Lower leg skin (tissue), 4 donors: ENCODE measurements at places on chromosomes 2 and 18. TPM values are rescaled to one million over a fixed set of nuclear protein-coding genes. Genes with fewer than 3 reads are reported as not detected.
A peak's percentile ranks its signal among the peaks of the same experiment; 100 is the strongest.

NEU4 gene
- total RNA-seq: 0.15 TPM

REG3G gene
- total RNA-seq: not detected

TLX2 gene
- not detected for total RNA-seq

GPBAR1 gene
- 1.6 TPM for total RNA-seq

SKOR2 gene
- not detected for total RNA-seq

FSIP2 gene
- total RNA-seq: 0.42 TPM

KLHL30 gene
- total RNA-seq: 0.49 TPM

LTBP1 gene
- 3.8 TPM for total RNA-seq

CAPN13 gene
- 0.10 TPM for total RNA-seq

HOXD4 gene
- total RNA-seq: 2.2 TPM

GRCh38 chr2:141341444-141341843 lies 789.4 kb downstream of the LRP1B start:
- no peak for DNase-seq

GRCh38 chr2:105774781-105775337 lies 30.1 kb downstream of the NCK2 start:
- DNase-seq: no peak

- DNase-seq: no peak
These were observed 60.4 kb downstream of the ARL4C start for GRCh38 chr2:234436482-234436837.

DNA sequence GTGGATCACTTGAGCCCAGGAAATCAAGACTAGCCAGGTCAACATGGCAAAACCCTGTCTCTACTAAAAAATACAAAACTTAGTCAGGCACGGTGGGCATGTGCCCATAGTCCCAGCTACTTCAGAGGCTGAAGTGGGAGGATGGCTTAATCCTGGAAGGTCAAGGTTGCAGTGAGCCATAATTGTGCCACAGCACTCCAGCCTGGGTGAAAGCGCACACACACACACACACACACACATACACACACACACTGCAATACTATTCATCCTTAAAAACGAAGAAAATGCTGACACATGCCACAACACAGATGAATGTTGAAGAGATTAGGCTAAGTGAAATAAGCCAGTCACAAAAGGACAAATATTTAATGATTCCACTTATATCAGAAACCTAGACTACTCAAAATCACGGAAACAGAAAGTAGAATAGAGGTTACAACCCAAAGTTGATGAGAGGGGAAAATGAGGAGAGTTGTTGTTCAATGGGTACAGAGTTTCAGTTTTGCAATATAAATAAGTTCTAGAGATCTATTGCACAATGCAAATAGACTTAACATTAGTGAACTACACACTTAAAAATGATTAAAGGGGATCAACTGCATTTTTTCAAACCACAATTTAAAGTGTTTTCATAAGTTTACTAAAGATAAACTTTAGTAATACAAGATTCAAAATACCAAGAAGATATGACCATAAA lies 114.5 kb downstream of the USP34 start:
- no peak for DNase-seq

- DNase-seq: no peak
These were observed 154.5 kb downstream of the RPIA start for GRCh38 chr2:88845772-88846661.

GRCh38 chr18:44723411-44723810 lies 42.7 kb downstream of the SETBP1 start:
- DNase-seq: no peak

DNA sequence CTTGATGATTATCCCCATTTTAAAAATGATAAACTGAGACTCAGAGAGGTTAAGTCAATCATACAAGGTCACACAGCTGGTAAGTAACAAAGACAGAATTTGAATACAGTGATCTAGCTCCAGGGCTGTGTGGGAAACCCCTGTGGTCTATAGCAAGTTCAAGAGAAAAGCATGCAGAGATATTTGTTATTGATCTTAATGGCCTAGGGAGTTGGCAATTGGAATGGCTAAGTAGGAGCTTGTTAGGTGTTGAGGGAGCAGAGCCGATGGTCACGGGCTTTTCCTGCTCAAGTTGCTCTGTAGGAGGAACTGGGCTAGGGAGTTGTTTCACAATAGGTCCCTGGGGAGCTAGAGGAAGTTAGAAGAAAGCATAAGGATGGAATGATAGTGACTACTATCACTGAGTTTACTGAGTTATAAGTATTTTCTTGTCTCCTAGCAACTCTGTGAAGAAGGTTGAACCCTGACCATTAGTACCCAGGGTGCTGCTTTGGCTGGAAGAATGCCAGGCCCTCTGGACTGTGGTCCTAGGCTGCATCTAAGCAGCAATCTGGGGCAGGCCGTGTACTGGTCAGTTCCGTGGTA lies 30.0 kb downstream of the RNF125 start:
- DNase-seq: peak; percentile 61

DNA sequence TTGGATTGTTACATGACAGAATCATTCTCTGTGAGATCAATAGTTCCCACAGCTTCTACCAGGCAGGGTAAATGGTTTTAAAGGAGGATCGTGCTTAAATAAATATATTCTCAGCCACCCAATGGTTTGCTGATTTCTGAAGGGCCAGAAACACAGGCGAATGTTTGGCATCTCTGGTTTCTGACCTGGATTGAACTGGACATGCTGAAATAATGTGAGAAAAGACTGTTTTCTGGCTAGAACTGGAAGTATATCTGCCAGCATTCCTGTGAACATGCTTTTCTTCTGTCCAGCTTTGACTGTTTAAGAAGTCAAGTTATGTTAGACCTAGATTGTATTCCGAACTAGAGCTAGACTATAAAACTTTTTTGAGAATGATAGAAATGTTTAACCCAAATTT lies 77.1 kb upstream of the COL3A1 start:
- DNase-seq: no peak

DNA sequence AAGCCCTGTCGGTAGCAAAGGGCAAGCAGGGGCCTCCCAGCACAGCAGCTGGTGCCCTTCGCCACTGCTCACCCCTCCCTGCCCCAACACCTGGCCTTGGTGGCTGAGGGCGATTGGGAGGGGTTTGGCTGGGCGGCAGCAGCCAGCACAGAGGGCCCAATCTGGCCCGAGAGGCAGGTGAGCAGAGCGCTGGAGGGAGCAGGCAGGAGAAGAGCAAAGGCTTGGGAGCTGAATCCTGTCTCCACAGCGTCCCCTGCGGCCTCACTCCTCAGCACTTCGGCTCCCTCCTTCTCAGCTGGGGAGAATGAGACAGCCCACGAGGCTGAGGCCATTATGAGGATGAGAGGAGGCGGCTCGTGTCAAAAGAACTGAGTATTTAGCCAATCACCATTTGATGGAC lies 74.9 kb upstream of the TAF1B start:
- no peak for DNase-seq

GRCh38 chr2:73640511-73640911 lies 1.7 kb downstream of the NAT8 start:
- DNase-seq: no peak

DNA sequence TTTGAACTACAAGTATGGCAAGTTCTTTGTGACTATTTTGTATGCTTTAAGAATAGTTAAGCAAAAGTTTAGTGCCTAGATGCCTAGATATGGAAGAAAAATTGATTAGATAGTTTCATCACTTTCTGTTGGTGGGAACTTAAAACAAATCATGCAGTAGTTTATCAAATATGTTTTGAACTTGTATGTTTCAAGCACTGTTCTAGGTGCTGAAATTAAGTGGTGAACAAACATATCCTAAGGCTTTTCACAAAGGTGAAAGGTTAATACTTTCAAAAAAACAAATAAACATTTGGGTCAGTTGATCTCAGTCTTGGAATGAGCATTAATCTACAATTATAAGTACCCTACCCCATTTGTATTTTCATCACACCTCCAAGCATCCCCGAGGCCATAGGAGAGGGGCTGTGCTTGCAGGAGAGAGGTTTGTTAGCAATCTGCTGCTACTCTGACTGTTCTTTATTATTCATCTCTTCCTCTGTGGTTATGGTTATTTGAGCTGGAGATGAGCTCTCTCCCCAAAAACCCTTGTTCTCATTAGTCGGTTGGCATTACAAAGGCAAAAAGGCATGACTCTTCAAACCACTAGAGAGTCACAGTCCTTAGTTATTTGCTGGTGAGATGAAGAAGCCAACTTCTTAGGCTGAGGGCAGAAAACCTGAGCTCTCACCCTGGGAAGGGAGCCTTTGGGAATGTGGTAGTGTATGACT lies 103.9 kb upstream of the FHL2 start:
- no peak for DNase-seq

- no peak for DNase-seq
These were observed 38.0 kb upstream of the SLC16A14 start for GRCh38 chr2:230106771-230107170.

DNA sequence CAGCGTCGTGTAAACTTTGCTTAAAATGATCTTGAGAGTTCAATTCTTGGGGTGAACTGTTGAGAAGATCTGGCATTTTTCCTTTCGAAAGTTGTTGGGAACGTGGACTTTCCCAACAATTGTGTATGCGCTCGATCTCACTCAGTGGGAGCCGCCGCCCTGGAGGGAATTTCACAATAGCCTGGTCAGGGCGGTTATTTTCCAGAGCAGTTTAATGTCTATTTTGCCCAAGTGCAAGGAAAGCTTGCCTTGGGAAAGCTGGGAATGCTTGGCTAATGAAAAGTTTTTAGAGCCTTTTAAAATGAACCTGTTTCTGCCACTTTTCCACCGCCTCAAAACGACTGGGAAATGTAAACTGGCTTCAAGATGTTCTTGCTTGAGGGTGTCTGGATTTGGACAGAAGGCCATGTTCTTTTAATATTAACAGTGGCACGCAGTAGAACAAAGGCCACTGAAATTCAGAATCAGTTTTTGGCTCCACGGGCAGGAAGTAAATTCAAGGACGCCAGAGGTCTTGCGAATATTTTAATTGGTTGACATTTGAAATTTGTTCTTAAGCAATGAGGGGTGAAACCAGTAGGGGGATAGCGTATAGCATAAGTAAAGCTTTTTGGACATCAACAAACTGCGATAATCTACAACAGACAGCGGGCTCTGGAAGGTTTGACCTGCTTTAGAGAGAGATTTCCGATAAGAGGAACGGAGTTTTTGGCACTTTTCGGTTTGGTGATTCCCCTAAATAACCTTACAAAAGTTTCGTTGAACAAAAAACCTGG lies 1.2 kb downstream of the CFLAR start:
- peak; percentile 96 for DNase-seq

DNA sequence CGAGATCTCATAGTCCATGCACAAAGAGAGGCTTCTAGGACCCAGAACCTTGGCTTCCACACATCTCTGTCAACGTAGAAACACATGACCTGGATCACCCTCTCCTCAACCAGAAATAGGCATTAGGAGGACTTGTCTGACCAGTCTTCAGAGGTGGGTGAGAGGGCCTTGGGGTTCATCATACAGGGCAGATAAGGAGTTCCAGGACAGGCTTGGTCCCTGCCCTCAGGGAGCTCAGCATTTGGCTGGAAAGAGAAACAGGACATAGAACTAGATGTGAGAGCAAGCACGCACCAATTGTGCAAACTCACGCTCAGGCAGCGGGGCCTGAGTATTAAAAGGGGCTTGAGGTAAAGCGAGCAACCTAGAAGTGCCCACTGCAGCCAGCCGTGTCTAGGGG lies 28.6 kb upstream of the NOTO start:
- no peak for DNase-seq

DNA sequence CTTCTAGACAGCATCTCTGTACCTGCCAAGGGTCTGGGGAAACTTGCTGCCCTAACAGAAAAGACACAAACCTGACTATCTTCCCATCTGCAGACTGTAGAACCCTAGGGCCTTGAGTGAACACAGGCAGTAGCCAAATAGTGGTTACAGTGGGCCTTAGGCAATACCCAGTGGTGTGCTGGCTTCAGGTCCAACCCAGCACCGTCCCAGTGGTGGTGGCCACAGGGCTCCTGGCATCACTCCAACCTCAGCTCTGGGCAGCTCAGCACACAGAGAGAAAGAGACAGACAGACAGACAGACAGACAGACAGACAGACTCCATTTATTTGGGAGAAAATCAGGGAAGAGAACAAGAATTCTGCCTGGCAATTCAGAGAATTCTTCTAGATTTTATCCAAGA lies 29.3 kb upstream of the UPP2 start:
- no peak for DNase-seq

GRCh38 chr2:48397846-48398245 lies 132.1 kb upstream of the STON1 start:
- no peak for DNase-seq

GRCh38 chr2:43305012-43305411 lies 78.6 kb upstream of the ZFP36L2 start:
- DNase-seq: no peak

- DNase-seq: no peak
These were observed 78.5 kb downstream of the ACSL3 start for GRCh38 chr2:222939208-222939856.

DNA sequence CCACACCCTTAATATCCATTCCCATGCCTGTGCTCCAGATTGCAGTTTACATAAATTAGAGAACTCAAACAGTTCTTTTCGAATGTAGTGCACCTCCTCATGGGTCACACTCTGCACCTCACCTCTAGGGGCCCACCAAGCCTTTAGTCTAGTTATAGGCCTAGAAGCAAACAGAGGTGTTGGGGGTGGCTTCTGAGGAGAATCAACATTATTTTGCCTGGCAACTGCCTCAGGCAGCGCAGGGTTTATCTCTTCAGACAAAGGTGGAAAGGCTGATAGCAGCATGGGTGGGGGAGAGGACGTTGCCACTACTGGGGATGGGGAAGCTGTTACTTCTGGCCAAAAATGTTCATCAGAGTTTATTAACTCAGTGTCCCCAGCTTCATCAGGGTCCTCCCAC lies 5.0 kb upstream of the GYPC start:
- DNase-seq: peak; percentile 20

DNA sequence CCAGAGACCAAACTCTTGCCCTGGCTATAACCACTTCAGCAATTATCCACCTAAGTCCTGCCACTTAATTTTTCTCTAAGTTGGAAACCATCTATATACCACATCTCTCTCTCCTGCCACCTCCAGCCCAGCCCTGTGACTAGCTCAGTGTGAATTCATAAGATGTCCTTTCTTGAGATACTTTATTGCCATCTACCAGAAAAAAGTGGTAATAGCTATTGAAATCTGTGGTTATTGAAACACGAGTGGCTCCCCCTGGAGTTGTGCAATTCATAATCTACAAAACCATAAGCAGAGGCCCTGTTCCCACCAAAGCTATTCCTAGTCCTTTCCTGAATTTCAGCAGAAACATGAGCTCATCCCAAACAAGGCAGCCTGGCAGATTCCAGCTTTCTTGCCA lies 324.0 kb downstream of the TXNL1 start:
- no peak for DNase-seq

DNA sequence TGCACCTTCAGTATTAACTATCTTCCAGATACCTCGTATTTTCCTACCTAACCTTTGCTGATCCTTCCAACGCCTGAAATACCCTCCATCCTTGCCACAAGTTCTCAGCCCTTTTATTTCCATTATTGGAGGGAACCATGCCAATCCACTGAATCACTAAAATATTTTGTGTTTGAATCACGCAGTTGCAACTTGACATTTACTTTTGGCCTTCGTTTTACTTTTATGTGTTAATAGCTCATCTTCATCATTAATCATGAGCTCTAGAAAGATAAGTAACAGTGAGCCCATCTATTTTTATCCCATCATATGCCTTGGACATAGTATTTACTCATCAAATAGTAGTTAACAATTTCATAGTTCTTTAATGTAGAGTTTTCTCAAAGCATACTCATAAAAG lies 463.2 kb downstream of the THSD7B start:
- DNase-seq: no peak
